ENCODE measurements at places on chromosomes 13 and 19.

DNA sequence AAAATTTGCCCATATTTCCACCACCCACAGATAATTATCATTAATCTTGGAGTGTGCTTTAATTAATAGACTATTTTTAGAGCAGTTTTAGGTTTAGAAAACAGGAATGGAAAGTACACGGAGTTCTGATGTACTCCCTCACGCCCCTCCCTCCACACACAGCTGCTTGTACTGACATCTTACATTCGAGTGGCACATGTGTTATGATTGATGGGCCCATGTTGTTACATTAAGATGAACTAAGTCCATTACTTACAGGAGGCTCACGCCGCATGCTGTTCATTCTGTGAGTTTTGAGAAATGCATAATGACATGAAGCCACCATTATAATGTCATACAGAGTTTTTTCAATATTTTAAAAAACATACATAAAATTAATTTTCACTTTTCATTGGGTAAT, 1.2 kb upstream of the SPATA13 start:
- no peak for DNase-seq

- no peak for DNase-seq
Measured at GRCh38 chr19:16581971-16582343, 9.7 kb upstream of the SLC35E1 start.

DNA sequence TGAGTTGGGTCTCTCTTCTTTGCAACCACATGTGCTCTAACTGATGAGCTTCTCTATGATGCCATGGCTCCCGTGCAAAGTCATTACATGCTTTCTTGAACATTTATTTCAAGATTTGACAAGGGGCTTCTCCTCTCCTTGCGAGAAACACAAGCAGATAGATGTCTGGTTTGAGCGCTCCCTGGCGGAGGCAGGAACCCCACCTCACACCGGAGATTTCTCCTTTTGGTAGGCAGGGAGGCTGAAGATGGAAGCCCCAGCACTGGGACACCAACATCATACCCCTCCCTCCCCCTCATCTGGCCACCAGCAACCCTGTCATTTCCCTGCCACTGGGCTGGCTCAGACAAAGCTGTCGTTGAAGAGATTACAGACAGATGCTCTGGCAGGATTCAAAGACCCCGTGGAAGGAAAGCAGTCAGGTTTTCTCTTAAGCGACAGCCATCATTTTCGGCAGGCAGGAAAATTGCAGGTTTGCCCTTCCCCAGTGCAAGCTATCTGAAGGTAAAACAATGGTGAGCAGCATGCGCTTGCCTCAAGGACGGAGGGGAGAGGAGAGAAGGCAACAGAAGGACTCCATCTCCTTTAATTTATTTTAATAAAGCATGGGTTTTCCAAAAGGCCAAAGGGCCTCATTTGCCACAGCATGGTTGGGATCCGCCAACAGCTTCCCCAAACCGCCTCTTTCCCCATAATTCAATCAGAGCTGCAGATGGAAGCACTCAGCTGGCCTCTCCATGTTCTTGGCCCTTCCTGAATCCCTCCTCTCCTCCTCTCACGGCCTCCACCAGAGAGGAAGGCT, 344.1 kb upstream of the TSHZ3 start:
- no peak for DNase-seq

DNA sequence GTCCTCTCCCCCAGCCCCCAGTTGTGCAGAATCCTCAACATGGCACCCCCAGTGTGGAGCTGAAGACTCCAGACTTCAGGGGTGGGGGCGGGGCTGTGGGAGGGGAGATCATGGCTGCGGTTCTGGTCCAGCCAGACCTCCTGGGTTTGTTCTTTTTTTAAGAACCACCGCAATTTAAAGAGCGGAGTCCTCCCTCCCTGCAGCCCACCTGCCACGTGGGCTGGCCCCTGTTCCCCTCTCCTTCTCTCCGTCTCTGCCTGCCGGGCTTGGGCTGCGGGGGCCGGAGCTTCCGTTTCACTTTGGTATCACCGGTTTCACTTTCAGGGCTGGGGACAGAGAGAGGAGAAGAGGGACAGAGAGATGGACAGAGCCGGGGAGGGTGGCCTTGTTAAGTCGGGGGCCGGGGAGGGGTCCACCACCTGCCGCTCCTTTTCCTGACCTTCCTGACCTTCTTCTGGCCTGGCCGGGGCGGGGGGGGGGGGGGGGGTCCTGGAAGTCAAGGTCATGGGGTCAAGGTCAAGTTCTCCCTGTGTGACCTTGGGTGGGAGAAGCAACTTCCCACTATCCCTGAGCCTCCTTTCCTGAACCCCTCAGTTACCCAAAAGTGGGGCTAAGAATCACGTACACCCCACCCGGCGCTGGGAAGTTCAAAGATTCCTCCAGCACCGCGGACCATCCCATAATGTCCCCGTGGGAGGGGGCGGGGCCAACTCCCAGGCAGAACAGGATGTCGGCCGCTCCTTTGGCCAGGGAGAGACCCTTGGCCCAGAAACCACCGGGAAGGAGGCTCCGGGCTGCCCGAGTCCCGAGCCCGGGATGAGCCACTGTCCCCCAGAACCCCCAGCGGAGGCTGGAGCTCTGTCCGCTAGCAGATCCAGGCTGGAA, 11.3 kb upstream of the ZBTB7A start:
- DNase-seq, result no peak

DNA sequence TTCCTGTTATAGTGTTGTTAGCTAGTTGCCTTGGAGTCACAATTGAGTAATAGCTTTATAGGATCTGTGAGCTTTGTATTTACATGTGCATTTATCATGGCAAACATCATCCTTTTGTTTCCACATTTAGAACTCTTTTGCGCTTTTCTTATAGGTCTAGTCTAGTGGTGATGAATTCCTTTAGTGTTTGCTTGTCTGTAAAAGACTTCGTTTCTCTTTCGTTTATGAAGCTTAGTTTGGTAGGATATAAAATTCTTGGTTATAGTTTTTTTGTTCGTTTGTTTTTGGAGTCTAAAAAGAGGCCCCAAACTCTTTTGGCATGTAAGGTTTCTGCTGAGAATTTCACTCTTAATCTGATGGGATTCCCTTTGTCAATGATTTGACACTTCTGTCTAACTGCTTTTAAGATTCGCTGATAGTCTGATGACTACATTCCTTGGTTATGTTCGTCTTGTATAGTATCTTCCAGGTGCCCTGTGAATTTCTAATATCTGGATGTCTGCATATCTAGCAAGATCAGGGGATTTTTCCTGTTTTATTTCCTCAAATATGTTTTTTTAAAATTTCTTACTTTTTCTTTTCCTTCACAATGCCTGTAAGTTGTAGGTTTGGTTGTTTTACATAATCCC, 20.2 kb downstream of the DNAJC3 start:
- no peak for DNase-seq

- DNase-seq, result no peak
Measured at GRCh38 chr13:35086667-35087066, 144.6 kb downstream of the NBEA start.

GRCh38 chr19:12996406-12997094, 1.3 kb downstream of the NFIX start:
- DNase-seq, result no peak

DNA sequence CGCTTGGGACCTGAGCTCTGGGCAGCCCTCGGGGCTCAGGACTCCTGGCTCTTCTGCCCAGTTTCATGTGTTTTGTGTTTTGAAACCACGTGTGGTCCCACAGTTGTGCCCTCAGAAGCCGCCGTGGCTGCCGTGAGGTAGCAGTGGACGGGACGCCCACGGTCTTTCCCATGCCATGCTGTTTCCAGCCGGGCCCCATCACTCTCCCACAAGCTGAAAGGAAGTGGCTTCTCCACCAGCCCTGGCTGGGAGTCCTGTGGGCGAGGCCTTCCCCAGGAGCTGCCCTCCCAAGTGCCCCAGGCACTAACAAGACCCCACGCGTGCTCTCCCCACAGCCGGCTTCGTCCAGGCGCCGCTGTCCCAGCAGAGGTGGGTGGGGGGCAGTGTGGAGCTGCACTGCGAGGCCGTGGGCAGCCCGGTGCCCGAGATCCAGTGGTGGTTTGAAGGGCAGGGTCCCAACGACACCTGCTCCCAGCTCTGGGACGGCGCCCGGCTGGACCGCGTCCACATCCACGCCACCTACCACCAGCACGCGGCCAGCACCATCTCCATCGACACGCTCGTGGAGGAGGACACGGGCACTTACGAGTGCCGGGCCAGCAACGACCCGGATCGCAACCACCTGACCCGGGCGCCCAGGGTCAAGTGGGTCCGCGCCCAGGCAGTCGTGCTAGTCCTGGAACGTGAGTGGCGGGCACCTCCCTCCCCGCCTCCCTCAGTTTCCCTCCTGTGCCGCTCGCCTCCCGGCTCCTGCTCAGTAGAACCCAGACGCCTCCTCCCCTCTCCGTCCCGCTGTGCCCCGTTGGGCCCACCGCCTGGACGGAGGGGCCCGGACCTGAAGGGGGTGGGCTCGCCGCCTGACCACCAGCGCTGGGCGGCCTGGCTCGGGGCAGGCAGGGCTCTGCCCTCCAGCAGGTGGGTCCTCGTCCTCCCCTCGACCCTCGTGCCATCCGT, 5.3 kb downstream of the BSG start:
- DNase-seq, result no peak

- DNase-seq, result no peak
Measured at GRCh38 chr13:24627946-24628345, 52.3 kb upstream of the ATP12A start.

GRCh38 chr19:33440682-33441081, 67.2 kb downstream of the CEBPG start:
- no peak for DNase-seq

- DNase-seq, result no peak
Measured at GRCh38 chr19:30718707-30719106, 346.5 kb downstream of the ZNF536 start.

GRCh38 chr13:53123536-53123935, 94.9 kb downstream of the OLFM4 start:
- no peak for DNase-seq

DNA sequence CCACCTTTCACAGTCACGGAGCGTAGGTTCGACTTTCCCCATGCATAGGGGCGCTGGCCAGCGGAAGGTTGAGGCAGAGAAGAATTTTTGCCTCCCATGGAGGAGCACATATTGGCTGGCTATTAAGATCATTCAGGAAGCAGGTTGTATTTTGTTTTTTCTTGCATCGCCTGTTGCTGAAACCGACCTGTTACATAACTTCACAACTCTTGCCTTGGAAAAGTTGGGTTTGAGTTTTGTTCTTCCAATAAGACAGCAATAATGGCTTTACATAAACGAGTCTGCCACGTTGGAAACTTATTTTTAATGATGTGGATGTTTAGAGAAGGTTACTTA, 1.4 kb downstream of the UPF1 start:
- no peak for DNase-seq

DNA sequence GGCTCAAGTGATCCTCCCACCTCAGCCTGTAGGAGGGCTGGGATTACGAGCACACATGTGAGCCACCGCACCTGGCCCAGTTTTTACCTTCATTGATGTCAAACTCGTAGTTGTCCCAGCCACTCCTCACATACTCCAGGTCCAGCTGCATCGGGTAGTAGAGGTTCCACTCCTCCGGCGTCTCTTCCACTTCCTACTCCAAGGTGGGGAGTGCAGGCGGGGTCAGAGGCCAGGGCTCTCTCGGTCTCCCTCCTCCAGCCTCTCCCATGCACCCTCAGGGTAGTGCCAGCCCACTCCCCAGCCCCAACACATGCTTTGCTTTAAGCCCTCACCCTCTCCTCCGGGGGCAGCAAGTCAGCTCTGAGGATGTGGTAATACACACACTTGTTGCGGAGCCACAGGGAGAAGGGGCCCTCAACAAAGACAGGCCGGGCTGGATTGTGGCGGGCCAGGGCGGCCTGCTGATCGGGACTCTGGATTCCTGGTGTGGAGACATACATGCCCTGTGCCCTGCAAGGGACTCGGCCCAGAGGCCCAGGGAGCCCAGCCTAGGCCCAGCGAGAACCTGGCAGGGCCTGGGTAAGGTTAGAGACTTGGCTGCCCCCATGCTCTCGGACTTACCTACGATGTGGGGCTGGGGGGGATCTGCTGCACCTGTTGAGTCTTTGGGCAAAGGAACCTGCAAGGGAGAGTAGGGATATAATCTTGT, 1.9 kb upstream of the ZNF653 start:
- DNase-seq, result no peak

GRCh38 chr13:81302125-81302524, 961.2 kb upstream of the SPRY2 start:
- no peak for DNase-seq

DNA sequence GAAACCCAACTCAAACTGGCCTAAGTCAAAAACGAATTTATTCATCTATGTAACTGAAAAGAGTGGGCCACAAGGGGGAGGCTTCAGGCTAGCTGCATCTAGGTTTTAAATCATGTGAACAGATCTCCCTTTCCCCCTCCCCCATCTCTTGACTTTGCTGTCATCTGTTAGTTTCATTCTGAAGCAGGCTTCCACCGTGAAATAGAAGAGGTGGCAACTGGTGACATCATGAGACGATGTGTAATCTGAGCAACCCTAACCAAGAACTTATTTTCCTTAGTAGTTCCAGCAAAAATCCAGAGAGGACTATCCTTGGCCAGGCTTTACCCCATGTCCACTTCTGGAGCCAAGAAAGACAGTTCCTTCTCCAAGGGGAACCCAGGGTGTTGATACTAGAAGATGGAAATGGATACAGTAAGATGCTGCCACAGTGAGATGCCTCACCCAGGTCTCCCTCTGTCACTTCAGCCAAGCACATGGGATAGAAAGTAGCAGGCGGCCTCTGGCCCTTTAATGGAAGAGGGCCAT, 9.4 kb downstream of the SAMD4B start:
- peak; percentile 8 for DNase-seq

GRCh38 chr13:72886272-72887067, 104.5 kb downstream of the PIBF1 start:
- no peak for DNase-seq

DNA sequence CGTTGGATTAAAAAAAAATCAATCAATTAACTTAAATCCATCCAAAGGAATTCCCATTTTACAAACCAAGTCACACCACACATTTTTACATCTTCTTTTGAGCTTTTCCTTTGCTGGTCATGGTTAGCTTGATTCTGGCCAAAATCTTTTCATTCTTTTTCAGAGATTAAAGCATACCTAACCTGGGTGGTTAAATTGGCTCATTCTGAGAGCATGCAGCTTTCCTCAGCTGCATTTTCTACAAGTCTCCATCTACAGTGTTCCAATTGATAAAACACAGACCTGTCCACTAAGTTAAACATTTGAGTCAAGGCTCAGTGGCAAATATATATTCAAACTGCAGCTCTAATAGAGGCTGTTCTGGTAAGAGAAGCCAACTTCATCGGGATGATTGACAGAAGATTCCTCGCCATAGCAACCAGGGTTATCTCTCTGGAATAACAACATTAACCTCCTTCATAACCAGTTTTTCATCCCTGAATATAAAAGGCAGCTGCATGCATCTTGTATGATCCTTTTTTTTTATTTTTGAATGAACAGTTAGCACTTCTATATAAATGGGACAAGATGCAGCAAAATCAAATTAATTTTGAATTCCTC, 106.2 kb downstream of the DNAJC15 start:
- no peak for DNase-seq

- no peak for DNase-seq
Measured at GRCh38 chr13:105097521-105097920, 1437.9 kb downstream of the EFNB2 start.
